ENCODE measurements at places on chromosomes 5 and 9.
A peak's percentile ranks its signal among the peaks of the same experiment; 100 is the strongest.

DNA sequence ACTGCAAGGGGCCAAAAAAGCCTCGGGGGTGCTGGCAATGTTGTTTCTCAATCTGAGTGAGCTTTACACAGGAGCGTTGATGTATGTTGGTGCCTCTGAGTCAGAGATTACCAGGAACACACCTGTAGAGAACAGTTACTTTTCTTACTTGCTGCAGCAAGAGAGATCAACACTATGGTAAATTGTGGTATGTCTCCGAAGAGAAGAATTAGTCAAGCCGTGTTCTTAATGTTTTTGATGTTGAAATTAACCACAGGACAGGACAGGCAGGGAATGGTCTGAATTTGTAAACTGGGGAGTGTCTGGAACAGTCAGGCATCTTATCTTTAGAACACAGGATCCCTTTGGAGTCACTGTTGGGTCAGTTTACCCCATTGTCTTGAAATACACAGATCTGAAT is 285.7 kb downstream of the DNAH5 start:
- DNase-seq: no peak

DNA sequence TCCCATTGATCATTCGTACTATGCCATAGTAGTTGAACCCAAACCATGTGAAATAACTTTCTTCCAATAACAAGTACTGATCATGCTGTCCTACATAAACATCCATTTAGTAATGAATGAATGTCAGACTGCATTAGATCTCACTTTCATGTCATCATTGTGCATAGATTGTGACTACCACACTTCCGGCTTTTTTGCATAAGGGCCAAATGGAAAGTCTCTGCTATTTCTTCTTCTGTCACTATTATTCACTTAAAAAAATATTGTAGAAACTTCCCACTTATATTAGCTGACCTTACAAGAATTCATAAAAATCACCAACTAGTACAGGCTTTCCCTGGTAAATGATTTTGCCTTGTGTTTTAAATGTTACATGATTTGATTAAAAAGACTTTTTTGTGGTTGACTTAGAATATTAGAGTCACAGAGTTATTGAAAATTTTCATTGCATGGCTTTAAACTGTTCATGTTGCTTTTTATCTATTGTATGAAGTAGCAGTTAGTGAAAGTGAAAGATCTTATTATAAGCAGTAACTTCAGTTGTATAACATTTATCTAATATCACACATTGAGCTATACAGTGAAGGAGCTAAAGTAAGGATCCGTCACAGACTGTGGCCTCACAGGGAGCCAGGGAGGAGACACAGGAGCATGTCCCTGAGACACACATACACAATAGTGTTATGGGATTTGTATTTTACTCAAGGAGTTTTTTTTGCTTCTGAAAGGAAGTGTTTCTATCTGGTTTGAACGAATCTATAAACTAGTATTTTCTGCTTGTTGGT is 33.9 kb downstream of the LMNB1 start:
- DNase-seq: peak; percentile 27

DNA sequence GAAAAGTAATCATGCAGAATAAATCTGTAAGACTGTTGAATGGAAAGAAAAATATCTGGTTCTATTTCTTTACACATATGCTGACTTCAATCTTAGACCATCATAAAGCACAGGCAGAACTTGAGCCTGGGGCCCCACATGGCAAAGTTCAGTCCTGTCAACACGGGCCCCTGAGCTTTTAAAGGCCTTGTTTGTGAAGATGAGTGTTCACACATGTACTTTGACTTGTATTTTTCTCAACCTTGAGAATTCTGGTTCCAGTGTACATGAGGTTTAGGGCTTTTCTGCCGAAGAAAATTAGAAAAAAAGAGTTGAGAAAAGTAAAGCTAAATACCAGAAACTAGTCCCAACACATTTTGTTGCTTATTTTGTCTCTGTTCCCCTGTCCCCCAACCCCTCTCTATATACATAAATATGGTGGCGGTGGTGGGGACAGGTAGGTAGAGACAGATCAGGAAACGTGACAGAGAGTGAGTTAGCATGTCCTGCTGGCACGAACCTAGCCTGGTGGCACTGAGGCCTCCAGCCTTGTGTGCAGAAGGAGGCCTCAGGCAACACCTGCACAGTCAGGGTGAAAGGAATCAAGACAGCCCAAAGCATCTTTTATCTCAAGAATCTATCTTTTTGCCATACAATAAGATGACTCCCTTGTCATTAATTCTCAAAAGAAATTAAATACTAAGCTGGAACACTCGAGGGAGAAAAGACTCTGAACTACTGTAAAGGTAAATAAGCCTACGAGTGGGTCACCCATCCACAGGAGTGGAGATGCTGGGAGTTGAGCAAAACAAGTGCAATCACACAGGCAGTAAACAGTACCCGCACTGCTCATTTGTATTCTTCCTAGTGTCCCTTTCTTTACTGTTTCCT is 22.9 kb downstream of the LIFR start:
- DNase-seq: no peak

GRCh38 chr9:131160416-131161112 is 35.2 kb downstream of the NUP214 start:
- no peak for DNase-seq

- no peak for DNase-seq
Measured at GRCh38 chr9:84385386-84386040, 45.0 kb upstream of the SLC28A3 start.

DNA sequence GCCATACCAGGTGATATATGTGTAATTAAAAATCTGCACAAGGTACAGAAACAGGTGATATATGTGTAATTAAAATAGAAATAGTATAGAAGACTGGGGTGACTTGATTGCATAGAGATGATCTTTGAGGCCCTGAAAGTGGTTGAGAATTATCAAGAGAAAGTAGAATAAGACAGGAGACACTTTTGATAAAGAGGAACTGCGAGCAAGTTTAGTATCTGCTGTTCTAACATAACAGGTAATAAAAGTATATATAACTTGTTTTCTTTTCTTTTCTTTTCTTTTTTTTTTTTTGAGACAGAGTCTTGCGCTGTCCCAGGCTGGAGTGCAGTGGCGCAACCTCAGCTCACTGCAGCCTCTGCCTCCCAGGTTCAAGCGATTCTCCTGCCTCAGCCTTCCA is 5.4 kb downstream of the SNX2 start:
- no peak for DNase-seq

DNA sequence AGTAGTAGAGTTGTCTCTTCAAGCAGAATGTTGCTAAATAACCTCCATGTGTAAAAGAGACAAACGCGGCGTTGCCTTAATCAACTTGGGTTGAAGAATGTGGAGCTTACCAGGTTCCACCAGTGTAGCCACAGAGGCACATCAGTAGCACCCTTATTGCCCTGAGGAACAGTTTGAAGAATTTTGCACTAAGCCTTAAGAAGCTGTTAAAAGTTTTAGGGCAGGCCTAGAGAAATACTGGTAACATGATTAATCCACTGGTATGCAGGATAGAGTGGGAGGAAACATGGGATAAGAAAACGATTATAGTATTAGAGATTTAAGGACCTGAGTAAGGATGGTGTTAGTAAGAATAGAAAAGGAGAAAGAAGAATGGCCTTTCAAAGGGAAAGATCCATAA is 100.6 kb downstream of the ZCCHC7 start:
- DNase-seq: no peak

DNA sequence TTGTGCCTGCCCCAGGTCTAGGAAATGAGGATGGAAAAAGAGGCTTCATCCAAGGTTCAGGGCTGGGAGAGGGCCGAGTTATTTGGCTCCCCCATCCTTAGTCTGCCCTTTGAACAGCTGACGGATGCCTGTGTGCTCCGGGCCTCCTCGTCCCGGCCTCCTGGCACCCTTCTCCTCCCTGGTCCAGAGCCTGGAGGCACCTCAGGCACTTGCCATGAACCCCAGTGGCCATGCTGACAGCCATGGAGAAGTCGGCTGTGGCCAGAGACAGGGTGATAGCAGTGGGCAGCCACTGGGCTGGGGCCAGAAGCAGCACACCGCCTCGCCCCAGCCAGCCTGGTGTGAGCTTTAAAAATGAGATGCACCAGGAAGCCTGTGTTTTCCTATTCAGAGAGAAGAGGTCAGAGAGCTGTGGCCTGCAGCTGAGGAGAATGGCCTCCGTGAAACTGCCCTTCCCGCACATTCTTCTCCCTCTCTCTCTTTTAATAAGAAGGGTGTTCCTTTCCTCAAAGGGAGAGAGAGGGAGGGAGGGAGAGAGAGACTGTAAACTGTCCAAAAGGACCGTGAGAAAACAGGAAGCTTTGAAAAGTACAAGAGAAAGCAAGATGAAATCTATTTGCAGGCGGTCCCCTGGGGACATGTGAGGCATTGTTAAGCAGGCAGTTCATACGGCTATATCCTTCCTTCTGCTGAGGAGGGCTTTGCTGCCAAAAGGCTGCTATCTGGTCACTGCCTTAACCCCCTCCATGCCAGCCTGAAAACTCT is 55.3 kb downstream of the ZNF366 start:
- peak; percentile 42 for DNase-seq

GRCh38 chr5:16549491-16550206 is 67.1 kb downstream of the RETREG1 start:
- no peak for DNase-seq

DNA sequence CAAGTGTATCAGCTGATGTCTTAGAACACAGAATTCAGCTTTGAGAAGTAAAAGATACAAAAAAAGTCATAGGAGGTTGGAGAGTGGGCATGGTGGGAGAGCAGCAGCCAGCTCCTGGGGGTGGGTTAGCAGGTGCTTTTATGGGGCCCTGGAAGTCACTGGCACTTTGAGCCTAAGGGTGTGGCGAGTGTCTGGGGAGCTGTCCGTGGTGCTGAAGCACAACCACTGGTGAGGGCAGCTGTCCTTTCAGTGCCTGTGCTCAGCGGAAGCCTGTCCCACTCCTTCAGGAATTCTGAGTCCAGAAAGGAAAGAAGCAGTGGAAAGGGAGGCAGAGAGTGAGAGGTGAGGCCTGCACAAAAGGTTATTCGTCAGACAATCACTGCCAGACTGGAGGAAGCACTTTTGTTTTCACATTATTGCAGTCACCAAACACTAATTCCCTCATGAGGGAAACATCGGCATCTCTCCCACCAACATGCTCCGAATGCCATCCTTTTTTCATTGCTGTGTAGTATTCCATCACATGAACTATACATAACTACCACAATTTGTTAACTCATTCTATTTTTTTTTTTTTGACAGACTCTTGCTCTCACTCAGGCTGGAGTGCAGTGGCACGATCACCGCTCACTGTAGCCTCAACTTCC is 59.4 kb upstream of the RAPGEF1 start:
- DNase-seq: peak; percentile 63

GRCh38 chr5:114324282-114324681 is 37.6 kb upstream of the KCNN2 start:
- no peak for DNase-seq

DNA sequence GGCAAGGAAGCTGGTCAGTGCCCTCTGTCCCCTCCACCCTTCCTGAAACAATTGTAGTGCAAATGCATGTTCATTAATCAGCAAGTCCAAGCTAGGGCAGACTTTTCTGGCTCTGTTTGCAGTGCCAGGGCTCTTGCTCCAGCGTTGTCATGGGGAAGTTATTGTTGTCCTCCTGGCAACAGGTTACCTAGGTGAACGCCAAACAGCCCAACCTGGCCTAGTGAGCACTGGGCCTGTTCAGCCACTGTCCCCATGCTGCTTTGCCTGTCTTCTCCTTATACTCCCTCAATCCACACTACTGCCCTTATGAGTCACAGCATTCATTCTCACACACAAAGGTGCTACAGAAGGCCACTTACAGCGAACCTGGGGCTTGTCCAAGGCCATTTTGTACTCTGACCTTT is 34.5 kb upstream of the GLIS3 start:
- DNase-seq: no peak

Data from OCI-M1 (cell line).